ENCODE measurements at places on chromosomes 11 and 22.

DNA sequence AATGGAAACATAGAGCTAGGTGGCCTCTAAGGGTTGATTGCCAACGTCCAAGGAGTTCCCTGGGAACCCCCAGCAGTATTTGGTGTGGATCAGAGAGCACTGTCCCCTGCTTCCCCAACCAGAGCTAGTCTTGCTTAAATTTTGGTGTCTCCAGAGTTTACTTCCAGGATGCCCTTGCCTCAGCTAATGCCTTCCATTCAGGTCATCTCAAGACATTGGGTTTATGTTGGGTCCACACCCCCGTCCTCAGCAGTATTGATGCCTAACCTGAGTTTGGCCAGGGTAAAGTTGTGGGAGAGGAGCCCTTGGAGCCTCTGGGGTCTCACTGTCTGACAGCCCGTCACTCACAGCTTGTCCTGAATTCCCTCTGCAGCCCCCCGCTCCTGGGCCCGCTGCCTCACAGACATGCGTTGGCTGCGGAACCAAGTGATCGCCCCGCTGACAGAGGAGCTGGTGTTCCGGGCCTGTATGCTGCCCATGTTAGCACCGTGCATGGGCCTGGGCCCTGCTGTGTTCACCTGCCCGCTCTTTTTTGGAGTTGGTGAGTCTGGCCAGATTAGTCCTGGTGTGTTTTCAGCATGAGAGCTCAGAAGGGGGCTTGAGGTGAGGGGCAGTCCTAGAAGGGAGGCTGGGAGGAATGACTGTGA lies 1.4 kb downstream of the RCE1 start:
- peak; percentile 78 for DNase-seq
- peak overlapping the region; percentile 98 for H3K27ac ChIP-seq
- peaks cover 48% of the 10 kb centered on the region for H3K4me1 ChIP-seq
- peaks cover 55% of the 10 kb centered on the region for H3K36me3 ChIP-seq
- H3K4me3 ChIP-seq, result peak overlapping the region; percentile 99

GRCh38 chr22:24848559-24849168 lies 42.7 kb downstream of the SGSM1 start:
- H3K4me1 ChIP-seq, result no peaks in the 10 kb centered on the region
- H3K4me3 ChIP-seq, result no peak overlapping the region
- peak; percentile 8 for DNase-seq
- H3K27ac ChIP-seq, result no peak overlapping the region

- DNase-seq, result peak; percentile 94
- no peaks in the 10 kb centered on the region for H3K4me1 ChIP-seq
- peaks cover 5% of the 10 kb centered on the region for H3K27me3 ChIP-seq
Observed at GRCh38 chr22:46267431-46268279, at the start of gene TTC38. TSS of gene TTC38 (plus strand) at chr22:46268008. CDS start at chr22:46268040, 32 bp downstream.

DNA sequence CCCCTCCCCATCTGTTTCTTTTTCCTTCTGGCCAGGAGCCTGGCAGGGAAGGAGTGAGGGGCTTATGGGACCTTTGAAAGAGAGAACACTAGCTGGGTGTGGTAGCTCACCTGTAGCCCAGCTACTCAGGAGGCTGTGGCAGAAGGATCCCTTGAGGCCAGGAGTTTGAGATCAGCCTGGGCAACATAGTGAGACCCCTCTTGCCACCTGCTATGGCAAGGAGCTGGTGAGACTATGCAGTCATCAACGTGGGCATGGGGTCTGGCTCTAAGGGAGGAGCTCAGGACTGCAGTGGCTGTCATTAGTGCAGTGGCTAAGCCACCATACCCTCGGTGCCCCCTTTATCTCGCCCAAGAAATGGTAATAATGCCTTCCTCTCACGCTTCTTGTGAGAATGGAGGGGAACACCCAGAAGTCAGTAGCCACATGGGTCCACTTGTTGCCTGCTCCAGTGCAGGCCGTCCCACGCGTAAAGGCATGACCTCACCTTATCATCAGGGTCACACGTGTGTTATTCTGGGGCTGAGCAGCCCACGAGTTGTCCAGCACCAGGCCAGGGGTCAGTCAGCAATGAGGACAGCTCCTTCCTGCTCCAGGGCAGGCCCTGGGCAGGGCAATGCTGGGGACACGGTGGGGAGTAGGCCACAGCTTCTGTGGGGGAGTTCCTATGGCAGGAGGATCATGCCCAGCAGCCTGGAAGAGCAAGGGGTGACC lies 27.7 kb upstream of the TEF start:
- no peaks in the 10 kb centered on the region for H3K4me1 ChIP-seq
- peaks cover 86% of the 10 kb centered on the region for H3K36me3 ChIP-seq
- no peak overlapping the region for H3K27ac ChIP-seq
- no peak overlapping the region for H3K4me3 ChIP-seq

DNA sequence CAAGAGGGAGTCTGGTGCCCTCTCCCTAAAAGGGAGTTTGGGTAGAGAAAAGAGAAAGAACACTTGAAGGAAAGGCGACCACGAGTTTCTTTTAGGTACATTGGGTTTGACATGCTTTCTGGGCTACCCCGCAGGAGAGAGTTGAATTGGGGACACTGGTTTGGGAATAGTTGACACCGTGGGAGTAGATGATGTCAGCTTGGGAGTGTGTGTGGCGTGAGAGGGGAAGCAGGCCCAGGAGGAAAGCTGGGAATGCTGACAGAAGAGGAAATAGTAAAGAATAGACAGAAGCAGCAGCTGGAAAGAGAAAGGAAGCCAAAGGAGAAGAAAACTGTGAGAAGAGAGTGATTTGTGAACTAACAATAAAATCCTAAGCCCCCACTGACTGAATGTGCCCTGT lies 442.9 kb downstream of the DYNC2H1 start:
- H3K4me3 ChIP-seq, result no peak overlapping the region
- H3K27me3 ChIP-seq, result no peaks in the 10 kb centered on the region
- no peaks in the 10 kb centered on the region for H3K36me3 ChIP-seq
- no peak overlapping the region for H3K27ac ChIP-seq
- DNase-seq, result no peak

DNA sequence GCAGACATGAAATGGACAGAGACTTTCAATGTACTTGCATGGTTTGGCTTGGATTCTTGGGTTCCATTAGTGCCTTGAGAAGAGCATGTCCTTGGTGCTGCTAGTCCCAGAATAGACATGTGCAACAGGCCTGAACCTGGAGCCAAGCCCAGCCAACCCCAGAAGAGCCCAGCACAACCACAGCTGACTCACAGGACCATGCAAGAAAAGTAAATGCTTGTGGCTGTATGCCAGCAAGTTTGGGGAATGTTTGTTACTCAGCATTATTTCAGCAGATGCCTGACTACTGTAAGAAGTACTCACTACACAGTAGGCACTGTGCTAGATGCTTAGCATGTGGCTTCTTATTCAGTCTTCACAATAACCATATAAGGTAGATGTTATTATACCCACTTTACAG lies 39.2 kb upstream of the HMGXB4 start:
- no peak overlapping the region for H3K4me3 ChIP-seq
- no peaks in the 10 kb centered on the region for H3K4me1 ChIP-seq
- peaks cover 11% of the 10 kb centered on the region for H3K27me3 ChIP-seq
- no peaks in the 10 kb centered on the region for H3K36me3 ChIP-seq
- H3K27ac ChIP-seq, result no peak overlapping the region

DNA sequence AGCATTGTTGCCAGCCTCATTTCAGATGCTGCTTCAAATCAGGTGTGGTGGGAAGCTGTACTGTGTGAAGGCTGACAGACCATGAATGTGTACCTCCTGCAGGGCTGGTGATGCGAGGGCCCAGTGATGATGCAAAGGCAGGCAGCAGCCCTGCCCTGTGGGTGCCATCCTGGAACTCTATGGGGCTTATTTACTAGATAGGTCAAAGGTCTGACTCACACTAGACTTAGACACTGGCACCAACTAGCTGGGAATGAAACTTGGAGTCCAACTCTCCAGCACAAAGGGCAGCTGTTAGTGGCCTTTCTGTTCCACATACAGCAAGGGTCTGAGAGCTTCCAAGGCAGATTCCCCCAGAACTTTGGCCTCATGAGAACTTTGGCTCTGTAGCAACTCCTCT lies 138.4 kb downstream of the TTC17 start:
- H3K36me3 ChIP-seq, result peaks cover 34% of the 10 kb centered on the region
- H3K27ac ChIP-seq, result no peak overlapping the region
- H3K27me3 ChIP-seq, result no peaks in the 10 kb centered on the region
- no peak for DNase-seq

Data from spleen (tissue), 13 donors.